ENCODE measurements at places on chromosomes 12 and 14.

- no peak for DNase-seq
Measured at GRCh38 chr12:91241756-91242155, 59.1 kb upstream of the DCN start.

GRCh38 chr12:57198329-57198728 lies 18.3 kb upstream of the NXPH4 start:
- no peak for DNase-seq

DNA sequence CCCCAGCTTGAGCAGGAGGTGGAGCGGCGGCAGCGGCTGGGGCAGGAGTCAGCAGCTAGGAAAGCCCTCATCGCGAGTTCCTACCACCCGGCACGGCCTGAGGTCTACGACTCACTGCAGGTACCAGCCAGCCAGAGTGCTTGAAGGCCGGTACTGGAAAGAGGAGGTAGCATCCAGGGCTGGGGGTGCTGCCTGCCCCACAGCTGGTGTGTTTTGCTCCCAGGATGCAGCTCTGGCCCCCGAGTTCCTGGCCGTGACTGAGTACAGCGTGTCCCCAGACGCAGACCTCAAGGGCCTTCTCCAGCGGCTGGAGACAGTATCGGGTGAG lies 1.6 kb downstream of the OGFOD2 start:
- DNase-seq, result no peak

DNA sequence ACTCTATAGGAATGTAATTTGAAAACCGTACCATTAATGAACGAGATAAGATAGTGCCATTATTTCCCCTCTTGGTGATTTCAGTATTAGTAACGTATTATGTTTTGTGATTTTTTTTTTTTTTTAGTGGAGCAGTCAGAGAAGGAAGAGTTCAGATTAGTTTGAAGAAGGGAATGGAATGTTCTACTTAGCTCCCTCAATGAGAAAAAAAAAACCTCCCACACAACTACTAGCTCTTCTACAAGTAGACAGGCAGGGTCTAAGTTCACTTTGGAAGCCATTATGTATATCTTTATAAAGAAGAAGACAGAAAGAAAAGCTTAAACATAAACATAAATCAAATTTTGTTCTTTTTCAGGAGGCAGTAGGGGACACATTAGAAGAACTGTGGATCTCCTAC lies 27.3 kb downstream of the PNMA1 start:
- DNase-seq, result no peak

DNA sequence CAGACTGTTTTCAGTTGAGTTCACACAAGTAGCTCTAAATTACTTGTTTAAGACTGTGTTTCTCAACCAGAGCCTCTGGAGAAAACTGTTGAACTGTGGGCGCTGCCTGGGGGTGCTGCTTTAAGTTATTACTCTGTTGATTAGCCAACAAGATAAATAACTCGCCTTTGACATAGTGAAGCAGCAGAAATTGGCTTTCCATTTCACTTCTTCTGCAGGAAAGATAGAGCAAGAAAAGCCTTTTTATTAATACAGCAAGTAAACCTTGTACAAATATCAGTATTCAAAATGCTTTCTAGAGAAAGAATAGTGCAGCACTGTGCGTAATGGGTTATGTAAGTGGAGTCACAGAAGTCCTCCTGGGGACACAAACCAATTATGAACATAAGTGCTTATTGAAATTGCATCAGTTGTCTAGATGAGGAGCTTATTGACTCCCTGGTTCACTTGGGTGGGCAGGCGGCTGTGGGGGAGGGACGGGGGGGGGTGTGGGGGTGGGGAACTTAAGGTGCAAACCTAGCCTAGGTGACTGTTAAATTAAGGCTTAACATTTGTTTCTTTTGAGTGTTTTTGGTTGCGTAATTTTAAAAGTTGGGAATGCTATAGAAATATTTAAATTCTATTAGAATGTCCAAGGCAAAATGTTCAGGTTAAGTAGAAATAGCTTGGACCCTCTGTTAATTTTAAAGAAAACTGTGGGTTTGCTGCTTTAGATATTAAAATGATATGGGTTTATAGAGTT lies 6.3 kb downstream of the FRS2 start:
- DNase-seq, result no peak

- DNase-seq, result no peak
Measured at GRCh38 chr14:50375760-50376159, 20.9 kb downstream of the CDKL1 start.
